ENCODE measurements at places on chromosomes 16 and 17.

GRCh38 chr16:76639685-76640289, 362.6 kb downstream of the CNTNAP4 start:
- no peak for DNase-seq

DNA sequence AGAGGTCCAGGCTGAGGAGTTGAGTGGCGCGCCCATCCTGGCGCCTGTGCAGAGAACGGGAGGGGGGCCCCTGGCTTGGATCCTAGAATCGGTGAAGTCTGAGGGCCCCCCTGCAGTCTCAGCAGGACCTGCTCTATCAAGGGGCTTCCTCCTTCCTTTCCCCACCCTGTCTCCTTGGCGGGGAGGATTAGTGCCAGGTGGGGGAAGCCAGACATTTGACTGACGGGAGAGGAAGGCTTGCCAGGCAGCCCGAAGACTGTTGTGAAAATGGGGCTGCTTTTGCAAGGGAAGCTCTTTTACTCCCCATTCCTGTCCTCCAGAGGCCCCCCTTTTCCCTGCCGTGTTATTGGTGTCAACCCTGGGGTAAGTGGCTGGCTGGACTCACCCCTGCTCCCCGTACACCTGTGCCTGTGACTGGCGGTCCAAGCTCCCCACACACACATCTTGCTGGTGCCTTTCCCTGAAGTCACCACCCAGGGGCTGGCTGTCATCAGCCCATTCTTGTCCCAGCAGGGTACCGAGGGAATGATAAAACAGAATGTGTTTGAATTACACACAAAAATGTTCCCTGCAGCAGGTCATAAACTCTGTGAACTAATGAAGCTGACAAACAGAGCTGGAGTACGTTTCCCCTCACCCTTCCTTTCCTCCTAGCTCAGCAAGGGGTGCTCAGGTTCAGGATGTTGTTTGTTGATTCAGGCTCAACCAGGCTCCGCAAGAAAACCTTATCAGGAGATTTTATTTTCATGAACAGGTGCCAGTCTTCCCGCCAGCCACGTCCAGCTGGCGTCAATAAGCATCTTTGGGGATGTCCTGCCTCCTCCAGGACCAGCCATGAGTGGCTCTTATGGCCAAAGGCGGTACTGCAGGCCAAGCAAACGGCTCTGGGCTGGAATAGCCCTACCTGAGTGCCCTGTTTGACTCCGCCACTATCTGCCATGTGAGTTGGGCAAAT, 4.4 kb upstream of the ARMC7 start:
- no peak for DNase-seq

DNA sequence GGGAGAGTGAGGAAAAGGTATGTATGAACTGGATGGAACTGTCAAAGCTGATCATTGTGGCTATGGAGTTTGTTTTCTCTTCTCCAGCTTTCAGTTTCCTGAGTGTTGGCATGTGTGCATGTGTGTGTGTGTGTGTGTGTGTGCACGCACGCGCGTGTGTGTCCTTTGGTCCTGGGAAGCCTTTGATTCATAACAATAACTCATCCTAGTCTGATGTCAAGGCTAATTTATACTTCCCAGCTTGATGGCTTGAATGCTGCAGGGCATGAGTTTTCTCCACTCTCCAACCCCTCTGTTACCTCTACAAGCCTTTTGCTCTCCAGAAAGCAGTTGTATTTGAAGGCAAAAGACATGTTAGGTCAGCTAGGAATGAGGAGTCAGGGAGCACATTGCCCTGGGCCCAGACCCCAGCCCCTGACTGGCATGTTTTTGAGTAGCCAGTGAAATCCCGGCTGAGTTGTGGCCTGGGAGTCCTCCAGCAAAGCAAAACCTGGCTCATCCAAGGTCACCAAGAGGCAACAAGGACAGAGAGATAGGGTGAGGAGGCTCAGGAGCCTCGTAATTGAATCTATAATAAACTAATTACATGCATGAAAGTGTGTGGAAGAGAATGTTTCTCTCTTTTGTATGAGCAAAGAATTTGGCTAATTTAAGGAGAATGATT, 8.9 kb upstream of the CDC42EP4 start:
- DNase-seq, result no peak

- no peak for DNase-seq
Measured at GRCh38 chr17:76246080-76247066, 6.1 kb upstream of the RNF157 start.

GRCh38 chr16:2529961-2530628, 1.1 kb downstream of the CEMP1 start:
- no peak for DNase-seq

DNA sequence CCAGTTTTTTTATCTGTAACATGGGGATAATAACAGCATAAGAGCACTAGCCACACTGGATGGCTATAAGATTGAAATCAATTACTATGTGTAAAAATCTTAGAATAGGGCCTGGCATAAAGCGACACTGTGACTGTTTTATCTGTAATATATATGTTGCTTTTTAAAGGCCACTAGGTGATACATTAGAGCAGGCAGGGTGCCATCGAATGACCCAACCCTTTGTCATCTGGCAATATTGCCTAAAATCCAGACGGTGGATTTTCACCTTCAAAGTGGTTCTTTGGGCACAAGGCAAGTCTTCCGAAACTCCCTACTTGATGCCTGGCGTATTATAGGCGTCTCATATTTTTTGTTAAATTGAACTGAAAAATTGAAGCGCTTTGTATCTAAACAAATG, 69.1 kb downstream of the PRKCA start:
- no peak for DNase-seq

- DNase-seq, result no peak
Measured at GRCh38 chr16:3119286-3119685, 6.9 kb downstream of the ZNF205 start.

GRCh38 chr17:4625181-4625617, 16.3 kb downstream of the ALOX15 start:
- no peak for DNase-seq

GRCh38 chr17:59415397-59415796, 83.9 kb downstream of the YPEL2 start:
- DNase-seq, result no peak

DNA sequence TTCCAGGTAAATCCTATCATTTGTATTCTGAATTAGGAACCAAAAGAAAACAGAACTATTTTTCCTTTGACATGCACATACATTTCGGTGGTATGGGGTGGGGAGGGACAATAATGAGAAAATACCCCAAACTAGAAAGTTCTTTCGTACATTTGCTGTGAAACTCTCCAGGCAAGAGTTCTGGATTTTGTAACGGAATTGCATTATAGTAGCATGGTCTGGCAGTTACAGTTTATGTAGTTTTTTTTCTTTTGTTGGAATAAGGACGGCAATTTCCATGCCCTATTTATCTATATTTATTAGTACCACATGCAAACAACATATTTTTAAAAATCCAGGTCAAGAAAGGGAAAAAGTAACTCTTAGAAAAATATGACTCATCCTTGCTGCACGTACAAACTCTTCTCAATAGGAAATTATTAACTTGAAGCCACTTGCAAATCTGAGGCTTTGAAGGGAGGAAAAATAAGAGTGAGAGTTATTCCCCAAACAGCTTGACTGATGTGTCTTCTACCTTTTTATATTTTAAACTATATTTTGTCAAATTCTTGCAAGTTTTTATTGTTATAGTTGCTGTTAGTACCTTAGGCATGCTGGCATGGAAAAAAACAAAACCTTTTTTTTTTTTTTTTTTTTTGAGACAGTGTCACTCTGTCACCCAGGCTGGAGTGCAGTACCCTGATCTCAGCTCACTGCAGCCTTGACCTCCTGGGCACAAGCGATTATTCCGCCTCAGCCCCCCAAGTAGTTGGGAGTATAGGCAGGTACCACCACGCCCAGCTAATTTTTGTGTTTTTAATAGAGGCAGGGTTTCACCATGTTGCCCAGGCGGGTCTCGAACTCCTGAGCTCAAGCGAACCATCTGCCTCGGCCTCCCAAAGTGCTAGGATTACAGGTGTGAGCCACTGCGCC, 69.3 kb downstream of the WWP2 start:
- no peak for DNase-seq

DNA sequence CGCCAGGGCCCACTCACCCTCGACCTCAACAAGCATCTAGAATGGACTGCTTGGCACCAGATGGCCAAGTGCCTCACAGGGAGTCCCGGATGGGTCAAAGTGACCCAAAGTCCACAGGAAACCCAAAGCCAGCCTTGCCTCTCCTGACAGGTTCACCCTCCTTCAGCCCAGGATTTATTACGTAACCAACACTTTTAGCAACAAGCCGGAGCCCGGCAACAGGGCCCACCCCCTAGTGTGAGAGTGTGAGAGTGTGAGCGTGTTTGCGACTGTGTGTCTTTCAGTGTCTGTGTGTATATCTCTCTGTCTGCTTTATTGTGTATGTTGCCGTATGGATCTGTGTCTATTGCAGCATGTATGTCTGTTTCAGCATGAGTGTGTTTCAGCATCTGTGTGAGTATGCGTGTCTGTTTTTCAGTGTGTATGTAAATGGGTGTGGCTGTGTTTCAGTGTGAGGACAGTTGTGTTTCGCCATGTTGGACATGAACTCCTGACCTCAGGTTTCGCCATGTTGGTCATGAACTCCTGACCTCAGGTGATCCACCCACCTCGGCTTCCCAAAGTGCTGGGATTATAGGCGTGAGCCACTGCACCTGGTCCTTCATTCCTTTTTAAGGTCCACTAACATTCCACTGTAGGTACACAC, 13.7 kb upstream of the PEMT start:
- no peak for DNase-seq

- no peak for DNase-seq
Measured at GRCh38 chr17:79977161-79977631, 58.5 kb downstream of the TBC1D16 start.
